ENCODE measurements at places on chromosomes 5 and 9.

GRCh38 chr9:91243029-91243428, 118.7 kb downstream of the AUH start:
- no peak for DNase-seq

- no peak for DNase-seq
Measured at GRCh38 chr5:79225441-79225840, 10.5 kb upstream of the JMY start.

GRCh38 chr5:181161534-181162175, 14.3 kb downstream of the OR2V2 start:
- DNase-seq = no peak

GRCh38 chr5:125815-126214, 33.8 kb downstream of the PLEKHG4B start:
- DNase-seq = no peak

DNA sequence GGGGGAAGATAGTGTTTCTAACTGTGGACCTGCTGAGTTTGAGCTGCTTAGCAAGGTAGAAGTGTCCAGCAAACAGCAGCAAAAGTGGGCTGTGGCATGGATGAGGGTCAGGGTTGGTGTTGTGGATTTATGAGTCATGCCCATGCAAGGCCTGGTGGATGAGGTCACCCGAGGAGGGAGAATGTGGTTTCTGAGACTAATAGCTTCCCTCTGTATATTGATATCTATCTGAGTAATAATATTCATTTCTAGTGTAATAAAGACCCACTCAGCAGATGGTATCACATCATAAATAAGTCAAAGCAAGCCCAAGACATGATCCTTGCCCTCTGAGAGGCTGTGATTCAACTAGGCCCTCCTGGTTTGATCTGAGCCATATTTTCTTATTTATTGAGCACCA, 597.8 kb upstream of the CLINT1 start:
- DNase-seq = no peak

Measured in stimulated activated CD4-positive, alpha-beta T cell treated with anti-CD3 and anti-CD28 coated beads, Interleukin-12 subunit alpha, Interleukin-12 subunit beta, amount 100 ng/mL, for 4 hours (primary cell).